ENCODE measurements at places on chromosomes 2 and 18. TPM values are rescaled to one million over a fixed set of nuclear protein-coding genes. Genes with fewer than 3 reads are reported as not detected.

OSR1 gene
- 0.14 TPM for polyA plus RNA-seq

HDAC4 gene
- 2.9 TPM for polyA plus RNA-seq

ZNG1B gene
- 19.6 TPM for polyA plus RNA-seq

CFAP65 gene
- polyA plus RNA-seq: not detected
